ENCODE measurements at places on chromosomes 4 and X.

GRCh38 chr4:100130491-100130890, 59.8 kb downstream of the DDIT4L start:
- no peak for DNase-seq

DNA sequence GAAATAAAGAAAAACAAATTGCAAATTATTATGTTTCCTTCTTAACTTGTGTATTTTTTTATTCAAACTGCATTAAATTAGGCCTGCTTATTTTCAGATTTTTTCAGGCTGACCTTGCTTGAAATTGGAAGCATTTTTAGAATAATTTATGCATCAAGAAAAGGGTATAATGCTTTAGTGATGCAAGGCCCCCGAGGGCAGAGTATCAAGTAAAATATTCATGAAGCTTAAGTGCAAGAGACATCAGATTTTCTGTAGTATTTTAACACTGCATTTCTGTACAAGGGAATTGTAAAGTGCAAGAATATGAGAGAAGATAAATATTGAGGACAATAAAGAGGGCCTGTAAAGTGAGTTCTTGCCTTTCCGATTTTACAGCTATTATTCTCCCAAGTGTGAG, 485.8 kb upstream of the ATOH1 start:
- no peak for DNase-seq

DNA sequence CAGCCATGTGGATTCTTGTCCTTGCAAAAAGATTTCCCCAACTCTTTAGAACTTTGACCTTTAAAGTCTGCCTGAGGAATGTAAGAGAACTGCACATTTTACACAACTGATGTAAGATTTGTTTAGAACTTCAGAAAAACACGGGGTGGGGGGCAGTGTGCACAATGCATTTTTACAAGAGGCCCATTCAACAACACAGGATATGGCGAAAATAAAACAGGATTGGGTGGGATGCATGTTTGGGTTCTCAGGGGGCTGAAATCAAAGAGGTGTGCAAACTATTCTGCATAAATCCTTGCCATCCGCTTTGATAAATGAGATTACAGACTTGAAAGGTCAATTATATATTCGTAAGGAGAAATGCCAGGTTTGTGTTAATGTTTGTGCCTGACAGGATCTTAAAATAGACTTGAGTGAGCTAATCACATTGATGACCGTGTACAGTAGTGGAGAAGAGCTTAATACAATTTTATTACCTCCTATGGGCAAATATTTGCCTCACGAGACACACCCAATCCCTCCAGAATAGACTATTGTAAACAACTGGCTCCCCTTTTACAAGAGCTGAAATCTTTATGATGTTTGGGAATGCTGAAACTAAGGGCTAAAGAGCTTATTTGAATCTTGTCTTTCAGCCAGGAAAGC, 184.1 kb upstream of the LEF1 start:
- no peak for DNase-seq

- no peak for DNase-seq
Observed at GRCh38 chr4:38663090-38663800, 754 bp upstream of the KLF3 start.

DNA sequence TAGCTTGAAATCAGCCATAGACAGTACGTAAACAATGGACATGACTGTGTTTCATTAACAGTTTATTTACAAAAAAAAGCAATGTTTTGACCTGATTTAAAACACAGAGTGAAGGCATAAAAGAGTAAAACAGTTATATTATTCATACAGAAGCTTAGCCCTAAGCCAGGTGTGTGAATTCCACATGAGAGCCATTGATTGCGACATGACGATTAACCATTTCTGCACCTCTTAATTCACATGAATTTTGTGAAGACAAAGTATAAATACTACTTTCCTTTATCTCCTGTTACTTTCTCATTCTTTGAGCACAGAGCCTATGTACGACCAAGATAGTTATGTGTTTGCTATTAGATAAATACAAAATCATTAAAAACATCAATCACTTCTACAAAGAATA, 55.0 kb upstream of the MAGEB18 start:
- DNase-seq = no peak

GRCh38 chr4:124432500-124432899, 280.0 kb downstream of the ANKRD50 start:
- DNase-seq = no peak
